Foreskin keratinocyte (primary cell): ENCODE measurements at places on chromosomes 3 and 15. TPM values are rescaled to one million over a fixed set of nuclear protein-coding genes. Genes with fewer than 3 reads are reported as not detected.

LRRC3B gene
- polyA plus RNA-seq, result not detected in 2 replicates

CCR3 gene
- not detected in 2 replicates for polyA plus RNA-seq

ANKUB1 gene
- 0.45 and 0.48 TPM in 2 replicates for polyA plus RNA-seq

TMEM212 gene
- polyA plus RNA-seq, result not detected in 2 replicates

ENTPD3 gene
- polyA plus RNA-seq, result 1.3 and 1.6 TPM in 2 replicates

CRYGS gene
- polyA plus RNA-seq, result 1.2 and 1.5 TPM in 2 replicates

CASR gene
- not detected in 2 replicates for polyA plus RNA-seq

ADCY5 gene
- polyA plus RNA-seq, result 0.01 TPM in 1 of 2 replicates, not detected in the other

CHCHD6 gene
- polyA plus RNA-seq, result 42.3 and 42.4 TPM in 2 replicates

TIGIT gene
- polyA plus RNA-seq, result not detected in 2 replicates

IL17RB gene
- 0.03 TPM in 1 of 2 replicates, not detected in the other for polyA plus RNA-seq

BMF gene
- 0.07 and 0.22 TPM in 2 replicates for polyA plus RNA-seq

CRABP1 gene
- not detected in 2 replicates for polyA plus RNA-seq

THAP10 gene
- 2.0 and 2.8 TPM in 2 replicates for polyA plus RNA-seq
